ENCODE measurements at places on chromosomes 11 and 22.

DNA sequence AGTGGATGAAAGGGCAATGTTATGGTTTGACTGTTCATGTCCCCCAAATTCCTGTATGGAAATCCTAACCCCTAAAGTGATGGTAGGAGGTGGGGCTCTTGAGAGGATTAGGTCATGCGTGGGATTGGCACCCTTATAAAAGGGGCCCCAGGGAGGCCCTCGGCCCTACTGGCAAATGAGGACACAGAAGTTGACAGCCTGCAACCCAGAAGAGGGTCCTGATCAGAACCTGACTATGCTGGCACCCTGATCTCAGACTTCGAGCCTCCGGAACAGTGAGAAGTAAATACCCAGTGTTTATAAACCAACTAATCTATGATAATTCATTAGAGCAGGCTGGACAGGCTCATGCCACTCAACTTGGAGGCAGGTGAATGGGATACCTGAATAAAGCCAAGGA lies 8.7 kb downstream of the IFITM10 start:
- no peak for DNase-seq

DNA sequence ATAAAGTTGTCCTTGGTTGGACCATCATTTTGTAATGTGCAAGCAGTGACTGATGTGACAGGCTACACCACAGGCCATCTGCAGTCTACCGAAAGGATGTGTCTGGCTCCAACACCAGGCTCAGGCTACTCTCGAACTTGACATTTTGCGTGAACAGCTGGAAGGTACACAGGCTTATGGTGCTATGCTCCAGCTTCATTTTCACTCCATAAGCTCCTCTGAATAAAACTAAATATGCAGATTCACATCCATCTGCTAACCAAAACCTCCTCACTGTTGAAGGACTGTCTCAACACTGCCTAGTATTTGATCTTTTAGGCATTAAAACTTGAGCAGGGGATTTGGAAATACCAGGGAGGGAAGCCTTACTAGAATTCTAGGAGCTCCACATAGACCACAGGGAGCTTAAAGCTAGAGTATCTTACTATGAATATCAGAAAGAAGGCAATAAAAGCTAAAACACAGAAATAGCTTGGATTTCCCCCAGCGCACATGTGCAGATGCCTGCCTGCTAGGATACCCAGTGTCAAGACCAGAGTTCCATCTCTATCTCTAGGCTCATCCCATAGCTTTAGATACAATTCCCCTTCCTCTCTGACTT lies 383.9 kb upstream of the FAT3 start:
- no peak for DNase-seq

GRCh38 chr11:108838102-108838791 lies 173.4 kb downstream of the DDX10 start:
- DNase-seq = no peak

DNA sequence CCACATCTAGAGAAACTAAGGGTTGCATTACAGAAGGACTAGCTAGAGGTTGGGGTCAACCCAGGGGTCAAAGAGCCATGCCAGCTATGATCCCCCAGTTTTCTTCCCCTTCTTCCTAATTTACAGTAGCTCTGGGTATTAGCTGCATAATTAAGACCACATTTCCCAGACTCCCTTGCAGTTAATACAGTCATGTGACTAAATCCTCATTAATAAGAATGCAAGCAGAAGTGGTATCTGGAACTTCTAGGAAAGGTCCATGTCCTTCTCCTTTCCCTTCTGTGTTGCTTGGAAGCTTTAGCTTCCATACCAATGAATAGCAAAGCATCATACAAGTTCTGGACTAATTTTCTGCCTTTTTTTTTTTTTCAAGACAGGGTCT lies 19.1 kb upstream of the LMO2 start:
- no peak for DNase-seq

DNA sequence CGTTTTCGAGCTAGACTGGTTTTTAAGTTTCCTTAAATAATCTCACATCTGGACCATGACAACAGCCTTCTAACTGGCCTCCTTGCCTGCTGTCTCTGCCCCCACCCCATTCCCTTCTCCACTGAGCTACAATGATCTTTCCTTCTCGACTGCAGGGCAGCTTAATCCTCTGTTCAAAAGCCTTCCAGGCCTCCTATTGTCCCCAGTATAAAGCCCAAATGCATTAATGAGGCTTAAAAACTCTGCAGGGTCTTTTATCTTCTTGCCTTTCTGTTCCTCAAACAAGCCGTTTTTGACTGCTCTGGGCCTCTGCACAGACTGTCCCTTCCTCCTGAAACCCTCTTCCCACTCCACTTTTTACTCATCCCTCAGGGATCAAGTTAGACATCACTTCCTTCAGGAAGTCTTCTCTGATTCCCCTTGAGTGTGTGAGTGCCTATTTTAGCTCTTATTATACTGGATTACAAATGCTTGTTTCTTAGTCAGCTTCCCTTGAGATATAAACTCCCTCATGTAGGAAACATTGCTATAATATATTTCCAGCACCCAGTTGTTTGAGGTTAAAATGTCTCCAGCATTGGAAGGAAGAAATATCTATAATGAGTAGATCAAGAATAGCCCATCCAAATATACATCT lies 23.6 kb upstream of the PAMR1 start:
- DNase-seq = no peak

DNA sequence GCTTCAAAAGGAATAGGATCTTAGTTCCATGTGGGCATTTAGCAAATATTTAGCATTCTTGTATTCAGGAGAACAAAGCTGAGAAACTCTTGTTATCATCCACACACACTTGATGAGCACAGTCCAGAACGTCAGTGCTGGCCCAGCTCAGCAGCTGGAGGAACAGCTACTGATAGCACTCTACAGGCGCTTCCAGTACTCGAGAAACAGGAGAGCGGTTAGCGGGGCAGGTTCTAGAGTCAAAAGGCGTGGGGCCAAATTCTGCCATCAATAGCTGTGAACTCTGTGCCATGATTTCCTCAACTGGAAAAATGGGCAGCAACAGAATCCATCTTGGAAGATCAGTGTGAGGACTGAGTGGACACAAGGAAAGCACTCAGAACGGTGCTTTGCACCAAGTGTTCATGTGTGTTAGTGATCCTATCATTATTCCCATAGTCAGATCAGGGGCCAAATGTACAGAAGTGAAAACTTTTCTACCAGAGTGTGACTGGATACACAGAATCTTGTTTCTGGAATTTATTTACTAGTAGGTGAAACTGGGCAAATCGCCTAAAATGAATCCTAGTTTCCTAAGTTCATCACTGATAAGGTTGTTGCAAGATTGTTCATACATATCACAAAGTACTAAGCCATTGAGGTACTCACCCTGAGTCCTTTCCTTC lies 3.2 kb downstream of the JOSD1 start:
- no peak for DNase-seq

DNA sequence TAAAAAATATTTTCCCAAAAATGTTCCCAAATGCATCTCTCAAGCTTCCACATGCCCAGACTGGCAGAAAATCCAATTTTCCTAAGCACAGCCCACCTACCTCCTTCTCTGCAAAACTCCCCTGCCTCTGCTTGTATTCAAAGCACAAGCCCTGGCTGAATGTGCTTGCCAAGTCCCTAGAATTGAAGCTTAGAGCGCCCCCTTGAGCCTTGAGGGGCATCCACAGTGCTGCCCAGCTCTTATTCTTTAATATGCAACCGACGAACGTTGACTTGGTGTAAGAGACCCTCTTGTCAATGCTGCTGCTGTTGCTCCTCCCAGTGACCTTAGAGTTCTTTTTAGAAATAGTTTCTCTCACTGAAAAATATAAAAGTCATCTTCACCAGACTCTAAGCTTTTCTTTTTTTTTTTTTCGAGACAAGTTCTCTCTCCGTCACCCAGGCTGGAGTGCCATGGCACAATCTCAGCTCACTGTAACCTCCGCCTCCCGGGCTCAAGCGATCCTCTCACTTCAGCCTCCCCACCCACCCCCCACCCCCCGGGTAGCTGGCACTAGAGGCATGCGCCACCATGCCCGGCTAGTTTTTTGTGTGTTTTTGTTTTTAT lies 63.5 kb upstream of the CAPRIN1 start:
- DNase-seq = no peak

GRCh38 chr22:47564651-47565434 lies 802.4 kb downstream of the TBC1D22A start:
- no peak for DNase-seq

- no peak for DNase-seq
These were observed 111.0 kb upstream of the ARHGAP42 start for GRCh38 chr11:100575860-100576717.

GRCh38 chr11:66566221-66566620 lies 2.2 kb downstream of the CTSF start:
- DNase-seq = no peak

- DNase-seq = no peak
These were observed 3.2 kb downstream of the TTLL12 start for GRCh38 chr22:43183496-43184277.

- no peak for DNase-seq
These were observed 17.4 kb downstream of the LUZP2 start for GRCh38 chr11:24514219-24514594.

GRCh38 chr11:125365196-125365931 lies 130.7 kb downstream of the FEZ1 start:
- DNase-seq = no peak
